ENCODE measurements at places on chromosomes 3 and 15.

- no peak for DNase-seq
These were observed 117.8 kb upstream of the ACP3 start for GRCh38 chr3:132199451-132199850.

- DNase-seq = no peak
These were observed 9.3 kb downstream of the GNAI2 start for GRCh38 chr3:50245251-50245745.

GRCh38 chr3:11509173-11510000 lies 134.3 kb downstream of the VGLL4 start:
- DNase-seq = no peak

- no peak for DNase-seq
These were observed 3.2 kb downstream of the SEMA6D start for GRCh38 chr15:47720555-47720954.

DNA sequence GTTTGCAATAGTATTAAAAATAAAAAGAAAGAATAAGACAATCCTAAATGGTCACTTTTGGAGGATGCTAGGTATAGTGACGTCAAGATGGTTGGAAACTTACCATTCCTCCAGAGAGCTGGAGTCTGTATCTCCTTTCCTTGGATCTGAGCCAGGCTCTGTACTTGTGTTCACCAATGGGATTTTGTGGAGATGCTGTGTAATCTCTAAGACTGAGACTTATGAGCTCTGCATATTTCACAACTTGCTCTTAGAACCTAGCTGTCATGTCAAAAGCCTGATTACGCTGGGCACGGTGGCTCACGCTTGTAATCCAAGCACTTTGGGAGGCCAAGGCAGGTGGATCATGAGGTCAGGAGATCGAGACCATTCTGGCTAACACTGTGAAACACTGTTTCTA lies 126.8 kb upstream of the CLSTN2 start:
- no peak for DNase-seq

- DNase-seq = no peak
These were observed 172.4 kb upstream of the TOPAZ1 start for GRCh38 chr3:44069276-44069675.

- DNase-seq = no peak
These were observed 29.6 kb downstream of the FSIP1 start for GRCh38 chr15:39752991-39753390.

- DNase-seq = no peak
These were observed 163.9 kb downstream of the PPM1L start for GRCh38 chr3:160919942-160920341.

DNA sequence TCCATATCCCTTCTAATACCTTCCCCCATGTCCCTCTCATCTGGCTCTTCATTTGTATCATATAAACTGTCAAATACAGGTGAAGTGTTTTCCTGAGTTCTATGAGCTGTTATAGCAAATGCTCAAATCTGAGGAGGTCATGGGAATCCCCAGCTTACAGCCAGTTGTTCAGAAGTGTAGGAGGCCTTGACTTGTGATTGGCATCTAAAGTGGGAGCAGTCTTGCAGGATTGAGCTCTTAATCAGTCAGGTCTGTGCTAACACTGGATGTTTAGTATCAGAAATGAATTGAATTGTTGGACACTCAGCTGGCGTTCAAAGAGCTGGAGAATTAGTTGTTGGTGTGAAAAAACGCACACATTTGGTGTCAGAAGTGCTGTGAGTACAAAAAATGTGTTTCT lies 65.0 kb downstream of the IFT57 start:
- DNase-seq = no peak

GRCh38 chr15:60584355-60584998 lies 105.5 kb upstream of the ICE2 start:
- DNase-seq = no peak

- no peak for DNase-seq
These were observed 60.1 kb upstream of the PARL start for GRCh38 chr3:183944775-183945174.

- DNase-seq = no peak
These were observed 155.2 kb downstream of the FAM43A start for GRCh38 chr3:194840661-194841514.

- DNase-seq = no peak
These were observed 35.8 kb downstream of the MGLL start for GRCh38 chr3:127786353-127787070.

DNA sequence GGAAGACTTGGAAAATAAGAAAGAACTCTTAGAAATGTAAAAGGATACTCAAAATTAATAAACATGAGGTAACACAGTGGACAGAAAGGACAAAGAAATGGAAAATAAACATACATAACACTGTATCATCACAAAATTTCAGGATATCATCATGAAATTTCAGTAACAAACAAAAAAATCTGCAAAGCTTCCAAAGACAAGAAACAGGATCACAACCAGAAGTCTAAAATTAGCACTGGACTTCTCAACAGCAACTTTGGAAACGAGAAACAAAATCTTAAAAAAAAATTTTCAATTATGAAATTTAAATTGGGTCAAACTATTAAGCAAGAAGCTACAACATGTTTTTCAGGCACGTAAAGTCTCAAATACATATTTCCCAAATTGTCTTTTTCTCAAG lies 238.8 kb downstream of the STAG1 start:
- DNase-seq = no peak

DNA sequence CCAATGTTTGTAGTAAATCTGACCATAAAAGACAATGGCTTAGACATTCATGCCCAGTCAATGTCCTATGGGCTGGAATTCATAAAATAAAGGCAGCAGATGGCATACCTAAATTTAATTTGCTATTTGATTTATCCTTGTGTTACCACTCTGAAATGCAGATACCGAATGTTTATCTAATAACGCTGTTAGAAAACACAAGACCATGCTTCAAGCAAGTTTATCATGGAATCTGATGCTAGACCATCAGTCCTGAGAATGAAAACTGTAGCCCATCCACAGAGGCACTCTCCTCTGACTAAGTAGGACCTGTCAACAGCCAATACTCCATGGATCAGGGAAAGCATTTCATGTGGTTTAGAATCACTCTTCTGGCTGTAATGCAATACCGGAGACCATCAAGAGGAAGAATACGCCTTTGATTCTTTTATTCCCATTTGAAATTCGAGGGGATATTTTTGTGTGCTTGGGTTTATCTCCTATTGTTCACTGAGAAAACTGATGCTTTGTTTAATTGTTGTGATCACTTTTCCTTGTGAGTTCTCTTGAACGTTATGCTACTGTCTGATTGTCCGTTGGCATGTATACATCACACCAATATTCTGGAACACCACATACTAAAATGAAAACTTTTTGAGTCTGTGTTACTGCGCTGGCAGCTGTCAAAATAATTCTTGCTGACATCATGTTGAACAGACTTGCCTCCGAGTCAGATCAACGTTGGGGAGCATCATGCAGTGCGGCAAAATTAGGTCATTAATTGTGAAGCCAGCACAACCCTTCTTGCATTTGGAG lies 12.1 kb upstream of the CPB1 start:
- DNase-seq = no peak

DNA sequence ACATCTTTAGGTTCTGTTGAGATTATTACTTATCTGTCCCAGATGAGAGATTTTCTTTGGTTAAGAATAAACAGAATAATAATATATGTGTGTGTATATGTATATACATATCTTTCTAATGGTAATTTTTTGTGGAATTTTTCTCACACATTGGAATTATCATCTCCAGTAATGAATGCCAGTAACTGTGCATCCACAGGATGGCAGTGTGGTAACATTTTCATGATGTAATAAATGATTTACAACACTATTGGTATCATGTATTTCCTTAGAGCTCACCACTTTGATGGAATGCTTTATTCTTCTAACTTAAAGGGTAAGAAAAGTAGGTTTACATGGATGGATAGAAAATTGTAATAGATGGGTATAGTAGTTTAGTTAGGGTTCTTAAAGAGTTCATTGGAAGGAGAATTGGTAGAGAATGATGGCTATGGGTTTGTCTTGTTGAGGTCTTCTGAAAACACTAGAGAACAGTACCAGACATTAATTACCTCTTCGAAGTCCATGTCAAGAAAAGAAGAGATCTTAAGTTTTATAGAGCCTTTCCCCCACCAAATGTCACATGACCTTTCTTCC lies 78.1 kb downstream of the STT3B start:
- DNase-seq = no peak

GRCh38 chr15:68603951-68604350 lies 25.2 kb downstream of the CORO2B start:
- DNase-seq = no peak

GRCh38 chr15:42474827-42475226 lies 16.1 kb downstream of the ZNF106 start:
- no peak for DNase-seq

GRCh38 chr3:4492208-4493013 lies 737 bp upstream of the ITPR1 start:
- no peak for DNase-seq

DNA sequence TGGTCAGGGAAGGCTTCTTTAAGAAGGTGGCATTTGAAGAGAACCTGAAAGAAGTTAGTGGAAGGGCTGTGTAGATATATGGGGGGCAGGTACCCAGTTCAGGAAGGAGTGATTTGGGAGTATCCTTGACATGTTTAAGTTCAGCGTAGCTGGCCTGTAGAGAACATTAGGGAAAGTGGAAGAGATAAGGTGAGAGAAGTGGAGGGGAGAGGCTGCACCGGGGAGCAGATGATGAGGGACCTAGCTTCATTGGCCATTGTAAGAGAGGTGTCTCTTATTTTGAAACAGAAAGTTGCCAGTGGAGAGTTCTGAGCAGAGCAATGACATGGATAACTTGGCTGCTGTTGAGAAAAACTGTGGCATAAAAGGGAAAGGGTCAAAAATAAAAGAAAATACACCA lies 44.6 kb upstream of the MME start:
- DNase-seq = no peak

DNA sequence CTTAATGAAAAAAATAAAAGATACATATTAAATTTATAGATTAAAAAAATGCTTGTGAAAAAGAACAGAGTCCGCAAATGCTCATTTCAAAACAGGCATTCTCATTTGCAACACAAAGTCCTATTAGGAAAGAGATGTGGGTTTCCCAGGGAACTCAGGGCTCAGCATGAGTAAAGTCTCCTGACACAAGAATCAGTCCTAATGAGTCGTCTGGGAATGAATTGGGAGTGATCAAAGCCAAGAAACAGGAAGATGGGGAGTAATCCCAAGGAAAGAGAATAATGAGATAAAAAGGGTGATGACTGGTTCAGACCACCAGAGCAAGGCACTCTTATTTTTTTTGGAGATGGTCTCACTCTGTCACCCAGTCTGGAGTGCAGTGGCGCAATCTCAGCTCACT lies 443.7 kb downstream of the NR2F2 start:
- DNase-seq = no peak

- DNase-seq = no peak
These were observed 92.1 kb downstream of the TGFBR2 start for GRCh38 chr3:30698549-30698948.

- DNase-seq = no peak
These were observed 212.2 kb downstream of the GABRG3 start for GRCh38 chr15:27183201-27183600.

- DNase-seq = no peak
These were observed 322.2 kb upstream of the SATB1 start for GRCh38 chr3:18747383-18747782.

- no peak for DNase-seq
These were observed 429.4 kb downstream of the NTRK3 start for GRCh38 chr15:87827131-87827530.

- DNase-seq = no peak
These were observed 16.5 kb downstream of the DUSP7 start for GRCh38 chr3:52039846-52040245.

DNA sequence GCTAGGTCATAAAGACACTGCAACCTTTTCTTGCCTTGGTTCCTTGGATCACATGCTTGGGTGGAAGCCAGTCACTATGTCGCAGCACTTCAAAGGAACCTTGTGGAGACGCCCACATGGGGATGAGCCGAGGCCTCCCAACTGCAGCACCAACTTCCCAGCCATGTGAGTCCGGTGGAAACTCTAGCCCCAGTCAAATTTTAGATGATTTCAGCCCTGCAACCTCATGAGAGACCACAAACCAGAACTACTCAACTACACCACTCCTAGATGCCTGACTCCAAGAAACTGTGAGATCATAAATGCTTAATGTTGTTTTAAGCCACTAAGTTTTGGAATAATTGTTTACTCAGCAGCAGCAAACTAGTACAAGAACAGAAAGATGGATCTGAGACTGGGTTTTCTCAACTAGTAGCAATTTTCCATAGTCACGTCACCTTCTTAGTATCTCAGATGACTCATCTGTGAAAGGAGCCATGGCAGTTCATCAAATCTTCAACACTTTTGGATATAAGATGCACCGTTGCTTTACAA lies 86.5 kb downstream of the MB21D2 start:
- no peak for DNase-seq

DNA sequence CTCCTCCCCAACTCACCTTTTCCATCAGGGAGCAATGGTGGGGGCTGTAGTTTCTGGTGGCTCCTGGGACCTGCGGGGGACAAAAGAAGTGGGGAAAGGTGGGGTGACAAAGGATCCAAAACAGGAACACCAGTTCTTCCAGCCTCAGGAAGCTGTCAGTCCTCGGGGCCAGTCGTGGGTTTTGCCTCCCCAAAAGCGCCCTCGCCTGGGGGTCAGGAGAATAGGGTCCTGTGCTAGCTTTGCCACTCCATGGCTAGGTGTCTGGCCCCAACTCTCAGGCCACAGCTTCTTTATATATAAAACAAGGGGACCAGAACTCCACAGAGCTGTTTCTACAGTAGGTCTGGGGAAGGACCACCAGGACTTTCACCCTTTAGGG lies 4.0 kb downstream of the CCDC9B start:
- DNase-seq = no peak

DNA sequence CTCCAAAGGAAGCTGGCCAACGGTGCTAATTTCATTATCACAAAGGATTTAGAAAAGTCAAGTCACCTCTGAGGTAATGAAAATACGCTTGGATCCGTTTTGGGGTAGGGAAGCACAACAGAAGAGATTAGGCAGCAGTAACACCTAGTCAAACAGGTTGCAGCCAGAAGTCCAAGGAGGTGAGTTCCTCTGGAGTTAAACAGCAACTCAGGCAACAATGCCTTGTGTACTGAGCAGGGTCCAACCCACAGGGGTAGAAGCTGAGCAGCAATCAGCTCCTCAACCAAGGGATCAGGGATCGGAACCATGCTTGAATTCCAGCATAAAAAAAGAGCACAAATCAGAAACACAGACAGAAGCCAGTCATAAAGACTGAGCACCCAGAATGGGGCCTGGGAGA lies 88.1 kb upstream of the SPRED1 start:
- no peak for DNase-seq

All from iPS DF 6.9 (cell line).